ENCODE measurements at places on chromosomes 2 and 18.

- H3K36me3 ChIP-seq: no peaks in the 10 kb centered on the region
- H3K27me3 ChIP-seq: no peaks in the 10 kb centered on the region
- no peak overlapping the region for H3K27ac ChIP-seq
- H3K4me1 ChIP-seq: no peaks in the 10 kb centered on the region
These were observed 724.5 kb downstream of the EPHA4 start for GRCh38 chr2:220847589-220847988.

DNA sequence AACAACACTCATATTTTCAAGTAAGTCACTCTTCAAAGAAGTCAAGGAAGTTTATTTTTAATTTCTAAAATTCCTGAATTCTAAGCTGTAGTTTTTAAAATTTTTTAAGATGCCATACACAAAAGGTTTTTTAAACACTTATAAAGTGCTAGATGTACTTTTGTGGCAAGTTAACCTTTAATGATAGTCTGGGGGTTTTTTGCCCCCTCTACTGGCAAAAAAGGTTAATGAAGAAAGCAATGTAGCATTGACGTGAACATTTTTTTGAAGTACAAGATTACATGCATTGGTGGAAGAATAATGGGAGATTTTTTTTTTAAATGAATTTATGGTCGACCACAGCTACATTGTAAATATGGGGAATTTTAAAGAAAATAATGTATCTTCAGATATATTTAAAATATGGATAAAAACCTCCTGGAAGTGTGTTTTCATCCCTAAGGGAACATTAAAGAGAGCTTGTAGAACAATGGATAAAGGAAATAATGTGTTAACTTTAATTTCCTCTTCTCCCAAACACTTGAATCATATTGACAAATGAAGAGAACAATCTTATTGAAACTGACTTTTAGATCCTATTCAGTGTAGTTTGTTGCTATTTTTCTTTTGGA is 12.6 kb downstream of the ITPRID2 start:
- H3K36me3 ChIP-seq: peaks cover 27% of the 10 kb centered on the region
- no peaks in the 10 kb centered on the region for H3K4me1 ChIP-seq
- peak; percentile 81 for DNase-seq

DNA sequence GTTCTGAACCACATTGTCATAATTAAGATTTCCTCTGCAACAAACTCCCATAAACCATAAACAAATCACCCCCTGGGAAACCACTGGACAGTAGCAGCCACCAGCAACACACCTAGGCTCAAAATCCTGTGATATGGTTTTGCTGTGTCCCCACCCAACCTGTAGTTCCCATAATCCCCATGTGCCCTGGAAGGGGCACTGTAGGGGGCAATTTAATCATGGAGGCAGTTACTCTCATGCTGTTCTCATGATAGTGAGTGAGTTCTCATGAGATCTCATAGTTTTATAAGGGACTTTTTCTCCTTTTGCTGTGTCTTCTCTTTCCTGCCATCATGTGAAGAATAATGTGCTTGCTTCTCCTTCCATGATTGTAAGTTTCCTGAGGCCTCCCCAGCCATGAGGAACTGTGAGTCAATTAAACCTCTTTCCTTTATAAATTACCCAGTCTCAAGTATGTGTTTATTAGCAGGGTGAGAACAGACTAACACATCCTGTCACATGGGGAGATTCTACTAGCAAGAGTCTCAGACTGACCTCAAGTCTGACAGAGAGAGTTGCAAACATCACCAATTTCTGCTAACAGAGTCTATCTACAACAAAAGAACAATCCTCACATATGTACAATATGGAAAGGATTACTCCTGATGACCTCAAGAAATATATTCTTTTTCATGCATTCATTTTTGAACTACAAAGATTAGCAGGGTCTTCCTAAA is 182.6 kb downstream of the GRB14 start:
- no peaks in the 10 kb centered on the region for H3K36me3 ChIP-seq
- no peak overlapping the region for H3K4me3 ChIP-seq
- no peak overlapping the region for H3K27ac ChIP-seq
- DNase-seq: no peak

- peaks cover 10% of the 10 kb centered on the region for H3K4me1 ChIP-seq
- H3K27me3 ChIP-seq: no peaks in the 10 kb centered on the region
- DNase-seq: no peak
- H3K36me3 ChIP-seq: no peaks in the 10 kb centered on the region
These were observed 133.0 kb downstream of the CELF4 start for GRCh38 chr18:37432436-37433195.

- H3K4me3 ChIP-seq: no peak overlapping the region
- H3K36me3 ChIP-seq: no peaks in the 10 kb centered on the region
- H3K27me3 ChIP-seq: peaks cover 15% of the 10 kb centered on the region
- H3K4me1 ChIP-seq: peaks cover 8% of the 10 kb centered on the region
- H3K27ac ChIP-seq: no peak overlapping the region
These were observed 4.3 kb upstream of the COL6A3 start for GRCh38 chr2:237418300-237418699.

- H3K27me3 ChIP-seq: peaks cover 90% of the 10 kb centered on the region
- no peaks in the 10 kb centered on the region for H3K36me3 ChIP-seq
- no peak overlapping the region for H3K27ac ChIP-seq
- H3K4me1 ChIP-seq: peaks cover 8% of the 10 kb centered on the region
These were observed 7.9 kb upstream of the SALL3 start for GRCh38 chr18:78971511-78972245.

DNA sequence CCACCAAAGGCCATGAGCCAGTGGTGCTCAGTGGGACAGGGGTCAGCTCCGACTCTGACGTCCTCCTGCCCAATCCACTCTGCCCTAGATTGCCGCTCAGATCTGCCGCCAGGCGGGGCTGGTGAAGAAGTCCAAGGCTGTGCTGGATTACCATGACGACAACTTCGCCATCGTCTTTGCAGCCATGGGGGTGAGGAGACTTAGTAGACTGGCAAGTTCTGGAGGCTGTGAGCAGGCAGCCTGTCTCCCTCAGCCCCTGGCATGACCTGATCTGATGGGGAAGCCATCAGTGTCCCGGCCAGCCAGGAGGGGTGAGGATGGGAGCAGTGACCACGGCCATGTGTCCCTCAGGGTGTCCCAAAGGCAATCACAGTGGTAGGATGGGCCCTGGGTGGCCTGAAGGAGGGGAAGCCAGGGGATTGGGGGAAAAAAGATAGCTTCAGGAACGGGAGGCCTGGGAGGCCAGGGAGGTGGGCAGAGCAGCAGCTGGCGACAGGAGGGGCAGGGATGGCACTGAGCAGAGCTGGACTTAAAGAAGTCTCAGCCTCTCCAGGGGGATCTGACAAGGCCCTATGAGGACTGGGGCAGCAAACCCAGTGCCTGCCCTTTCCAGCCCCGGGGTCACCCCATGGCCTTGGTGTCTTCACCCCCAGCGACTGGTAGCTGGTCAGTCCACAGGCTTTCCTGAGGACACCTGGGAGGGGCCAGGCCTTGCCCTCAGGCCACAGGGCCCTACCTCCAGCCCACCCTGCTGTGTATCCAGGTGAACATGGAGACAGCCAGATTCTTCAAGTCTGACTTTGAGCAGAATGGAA is 17.4 kb upstream of the ANKRD53 start:
- H3K27ac ChIP-seq: no peak overlapping the region
- H3K4me1 ChIP-seq: peaks cover 23% of the 10 kb centered on the region
- H3K4me3 ChIP-seq: no peak overlapping the region
- no peaks in the 10 kb centered on the region for H3K36me3 ChIP-seq
- peaks cover 3% of the 10 kb centered on the region for H3K27me3 ChIP-seq

DNA sequence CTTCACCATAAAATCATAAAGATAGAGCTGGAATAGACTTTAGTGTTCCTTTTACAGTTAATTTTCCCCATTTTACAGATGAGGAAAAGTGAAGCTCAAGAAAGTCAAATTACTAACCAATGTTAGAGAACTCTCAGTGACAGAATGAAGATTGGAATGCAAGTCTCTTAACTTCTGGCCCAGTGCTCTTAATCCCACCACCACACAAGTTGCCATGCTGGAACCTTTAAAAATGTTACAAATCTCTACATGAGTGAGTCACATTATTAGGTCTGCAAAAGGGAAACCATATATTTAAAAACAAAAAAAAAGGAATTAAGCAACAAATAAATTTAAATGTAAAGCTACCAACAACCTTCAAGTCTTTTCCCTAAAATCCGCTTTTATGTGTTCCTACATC is 3.5 kb downstream of the NCKAP1 start:
- H3K4me3 ChIP-seq: no peak overlapping the region
- peak; percentile 20 for DNase-seq
- no peaks in the 10 kb centered on the region for H3K36me3 ChIP-seq

DNA sequence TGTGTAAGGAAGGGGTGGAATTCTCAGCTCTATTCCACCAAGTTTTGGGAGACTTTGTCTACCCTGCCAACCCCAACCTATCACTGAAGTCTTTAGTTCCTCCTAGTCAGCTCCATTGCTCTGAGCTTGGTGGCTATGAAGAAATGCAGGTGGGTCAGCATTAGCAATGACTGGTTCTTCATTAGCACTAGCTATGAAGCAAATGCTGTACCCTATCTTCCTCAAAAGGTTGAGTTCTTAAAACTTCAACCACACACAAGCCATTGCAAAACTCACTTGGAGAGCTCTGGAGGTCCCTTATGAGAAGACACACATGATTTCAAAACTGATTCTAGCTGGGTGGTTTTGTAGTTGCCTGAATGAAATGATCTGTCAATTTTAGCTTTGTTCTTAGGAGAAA is 193.8 kb downstream of the IKZF2 start:
- no peak overlapping the region for H3K4me3 ChIP-seq
- peaks cover 30% of the 10 kb centered on the region for H3K4me1 ChIP-seq
- H3K27me3 ChIP-seq: no peaks in the 10 kb centered on the region
- no peaks in the 10 kb centered on the region for H3K36me3 ChIP-seq
- no peak for DNase-seq

- DNase-seq: no peak
- H3K27me3 ChIP-seq: no peaks in the 10 kb centered on the region
- no peaks in the 10 kb centered on the region for H3K4me1 ChIP-seq
- H3K27ac ChIP-seq: no peak overlapping the region
These were observed 304.2 kb downstream of the CYP26B1 start for GRCh38 chr2:71843391-71843850.

DNA sequence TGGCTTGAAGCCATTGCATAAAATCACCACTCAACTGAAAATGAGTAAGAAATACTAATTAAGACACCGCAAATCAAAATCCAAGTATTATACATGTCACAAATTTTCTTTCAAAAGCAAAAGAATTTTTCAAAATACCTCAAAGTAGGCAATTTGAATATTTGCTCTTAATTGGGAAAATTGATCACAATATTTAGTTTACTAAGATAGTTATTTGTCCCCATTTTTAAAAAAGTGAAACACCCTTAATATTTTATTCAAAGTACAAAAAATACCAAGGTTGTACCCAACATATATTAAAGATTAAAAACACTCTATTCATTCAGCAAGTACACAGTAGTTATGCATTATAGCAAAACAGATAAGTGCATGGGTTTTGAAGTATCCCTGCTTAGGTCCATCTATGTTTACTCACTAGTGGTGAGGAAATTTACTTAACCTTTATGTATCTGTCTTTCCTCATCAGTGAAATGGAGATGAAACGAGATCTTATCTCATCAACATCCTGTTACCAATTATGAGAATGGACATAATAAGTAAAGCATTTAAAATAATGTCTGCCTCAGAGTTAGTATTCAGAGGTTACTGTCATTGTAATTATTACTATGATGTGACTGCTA is 35.1 kb downstream of the VPS54 start:
- peaks cover 10% of the 10 kb centered on the region for H3K36me3 ChIP-seq
- H3K4me3 ChIP-seq: no peak overlapping the region
- H3K27ac ChIP-seq: no peak overlapping the region
- H3K27me3 ChIP-seq: no peaks in the 10 kb centered on the region
- no peaks in the 10 kb centered on the region for H3K4me1 ChIP-seq
- no peak for DNase-seq

DNA sequence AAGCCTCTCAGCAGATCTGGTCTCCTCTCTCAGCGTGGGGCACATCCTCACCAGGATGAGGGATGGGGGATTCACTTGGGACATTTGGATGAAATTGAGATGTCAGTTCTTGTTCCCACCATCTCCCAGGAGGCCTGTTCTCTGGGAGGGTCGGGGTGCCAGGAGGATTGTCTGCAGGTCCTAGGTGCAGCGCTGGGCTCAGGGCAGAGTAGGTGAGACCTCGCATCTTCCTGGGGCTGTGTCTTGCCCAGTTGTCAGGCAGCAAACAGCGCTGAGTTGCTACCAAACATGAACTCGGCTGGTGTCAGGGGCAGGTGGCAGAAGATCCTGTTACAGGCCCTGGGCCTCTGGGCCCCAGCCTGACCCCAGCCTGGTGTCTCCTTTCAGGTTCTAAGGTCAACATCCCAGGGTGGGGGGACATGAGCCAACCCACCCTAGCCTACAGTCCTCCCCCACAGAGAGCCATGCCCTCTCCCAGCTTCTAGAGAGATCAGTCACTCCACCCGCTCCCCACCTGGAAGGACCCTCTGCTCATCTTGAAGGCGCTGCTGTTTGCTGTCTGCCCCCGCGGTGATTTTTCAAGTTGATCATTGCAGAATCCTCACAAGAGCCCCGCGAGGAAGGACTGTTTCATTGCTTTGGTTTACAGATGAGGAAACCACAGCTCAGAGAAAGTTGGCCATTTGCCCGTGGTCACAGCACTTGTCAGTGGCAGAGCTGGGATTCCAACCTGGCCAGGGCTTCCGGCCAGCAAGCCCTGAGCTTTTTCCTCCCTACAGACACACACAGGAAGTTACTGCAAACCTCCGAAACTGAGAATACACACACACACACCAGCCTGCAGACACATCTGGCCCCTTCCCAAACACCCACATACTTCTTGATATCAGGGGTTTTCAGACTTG is 83.9 kb downstream of the STPG4 start:
- peaks cover 61% of the 10 kb centered on the region for H3K4me1 ChIP-seq
- H3K27ac ChIP-seq: no peak overlapping the region
- peaks cover 49% of the 10 kb centered on the region for H3K36me3 ChIP-seq
- no peak overlapping the region for H3K4me3 ChIP-seq
- peak; percentile 72 for DNase-seq
- no peaks in the 10 kb centered on the region for H3K27me3 ChIP-seq

- H3K4me3 ChIP-seq: no peak overlapping the region
- no peaks in the 10 kb centered on the region for H3K27me3 ChIP-seq
- H3K4me1 ChIP-seq: no peaks in the 10 kb centered on the region
- no peak for DNase-seq
- no peak overlapping the region for H3K27ac ChIP-seq
These were observed 44.7 kb downstream of the TANC1 start for GRCh38 chr2:159013103-159013502.

DNA sequence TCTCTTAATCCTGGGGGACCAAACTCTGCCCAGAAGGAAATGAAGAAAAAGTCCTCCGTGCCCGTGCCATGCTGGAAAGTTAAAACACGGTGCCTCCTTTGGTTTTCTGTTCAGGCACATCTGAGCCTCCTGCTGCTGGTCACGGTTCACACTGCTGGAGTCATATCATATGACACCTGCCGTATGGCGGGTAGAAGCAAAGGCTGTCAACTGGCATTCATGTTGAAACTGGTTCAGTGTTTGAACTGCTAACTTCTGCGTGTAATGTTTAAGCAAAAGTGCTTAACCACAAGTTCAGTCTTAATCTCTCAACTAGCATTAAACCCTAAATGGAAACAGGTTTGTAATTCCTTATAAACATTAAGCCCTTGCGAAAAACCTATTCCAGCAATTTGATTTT is 3.1 kb downstream of the STK39 start:
- peak; percentile 27 for DNase-seq
- no peaks in the 10 kb centered on the region for H3K27me3 ChIP-seq
- no peak overlapping the region for H3K27ac ChIP-seq
- H3K36me3 ChIP-seq: no peaks in the 10 kb centered on the region
- no peaks in the 10 kb centered on the region for H3K4me1 ChIP-seq
